ENCODE measurements at places on chromosomes 2 and 18.

- DNase-seq, result peak; percentile 59
Measured at GRCh38 chr2:120308038-120308910, 37.7 kb upstream of the INHBB start.

DNA sequence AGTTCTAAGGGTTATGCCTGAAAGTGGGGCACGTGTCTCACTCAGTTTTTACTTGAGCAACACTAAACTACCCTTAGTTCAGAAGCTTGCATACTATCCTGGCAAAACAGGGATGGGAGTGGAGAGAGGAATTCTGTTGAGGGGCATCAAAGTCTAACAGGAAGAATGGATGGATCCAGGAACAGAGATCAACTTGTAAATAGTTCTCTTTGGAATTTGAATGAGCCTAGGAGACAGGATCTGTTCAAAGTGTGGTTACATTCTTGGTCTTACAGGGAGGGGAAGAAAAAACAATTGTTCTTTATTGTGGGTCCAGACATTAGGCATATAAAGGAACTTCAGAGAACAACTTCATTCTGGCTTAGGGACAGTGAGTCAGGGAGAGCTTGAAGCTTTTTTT, 560.2 kb downstream of the CNTNAP5 start:
- DNase-seq, result no peak

GRCh38 chr2:64114063-64114911, 29.9 kb downstream of the PELI1 start:
- DNase-seq, result no peak

DNA sequence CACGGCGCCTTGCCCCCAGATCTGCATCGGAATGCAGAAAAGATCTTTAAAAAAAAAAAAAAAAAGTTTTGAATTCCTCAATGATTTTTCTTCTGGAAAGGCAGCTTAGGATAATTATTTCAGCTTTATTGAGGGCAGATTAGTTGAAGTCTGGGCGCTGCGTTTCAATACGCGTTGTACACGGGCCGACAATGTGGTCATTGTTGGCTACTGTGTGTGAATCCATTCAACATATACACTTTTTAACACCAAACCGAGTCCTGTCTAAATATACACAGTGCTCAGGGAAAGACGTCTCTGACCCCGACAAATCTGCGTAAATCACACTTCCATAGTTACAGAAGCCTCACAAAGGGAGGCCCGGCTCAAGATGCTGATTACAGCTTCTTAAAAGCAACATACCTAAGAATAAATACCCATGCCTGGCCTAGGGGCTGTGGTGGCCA, 1.4 kb upstream of the SIX3 start:
- peak; percentile 25 for DNase-seq

- DNase-seq, result no peak
Measured at GRCh38 chr2:223123855-223124610, 72.0 kb downstream of the KCNE4 start.

DNA sequence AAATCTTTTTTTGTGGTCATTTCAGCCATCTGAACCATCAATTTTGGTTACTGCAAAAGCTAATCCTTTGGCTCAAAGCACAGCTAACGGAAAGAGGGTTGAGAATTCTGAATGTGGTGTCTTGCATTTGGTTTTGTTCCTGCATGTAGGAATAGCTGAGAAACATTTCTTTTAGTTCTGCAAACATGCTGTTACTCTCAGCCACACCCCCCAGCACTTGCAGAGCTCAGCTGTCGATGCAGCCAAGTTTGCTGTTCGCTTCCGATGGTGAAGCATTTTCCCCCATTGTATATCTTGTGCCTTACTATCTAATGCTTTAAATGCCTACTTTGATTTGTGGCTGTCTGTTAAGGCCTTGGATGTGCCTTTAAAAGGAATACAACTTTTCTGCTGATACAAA, 294.9 kb upstream of the FANCL start:
- no peak for DNase-seq

DNA sequence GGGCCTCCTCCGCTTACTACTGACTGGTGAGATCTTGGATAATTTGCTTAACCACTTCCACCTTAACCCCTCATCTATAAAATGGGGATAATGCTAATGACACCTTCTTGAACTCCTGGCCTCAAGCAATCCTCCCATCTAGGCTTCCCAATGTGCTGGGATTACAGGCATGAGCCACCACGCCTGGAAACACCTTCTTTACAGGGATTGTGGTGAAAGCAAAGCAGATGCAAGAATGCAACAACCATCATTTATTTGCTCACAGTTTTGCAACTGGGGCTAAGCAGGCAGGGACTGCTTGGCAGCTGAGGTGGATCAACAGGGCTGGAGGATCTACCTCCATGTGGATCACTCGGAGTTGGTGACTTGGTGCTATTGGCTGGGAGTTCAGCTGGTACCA, 76.2 kb upstream of the ZNF532 start:
- DNase-seq, result no peak

DNA sequence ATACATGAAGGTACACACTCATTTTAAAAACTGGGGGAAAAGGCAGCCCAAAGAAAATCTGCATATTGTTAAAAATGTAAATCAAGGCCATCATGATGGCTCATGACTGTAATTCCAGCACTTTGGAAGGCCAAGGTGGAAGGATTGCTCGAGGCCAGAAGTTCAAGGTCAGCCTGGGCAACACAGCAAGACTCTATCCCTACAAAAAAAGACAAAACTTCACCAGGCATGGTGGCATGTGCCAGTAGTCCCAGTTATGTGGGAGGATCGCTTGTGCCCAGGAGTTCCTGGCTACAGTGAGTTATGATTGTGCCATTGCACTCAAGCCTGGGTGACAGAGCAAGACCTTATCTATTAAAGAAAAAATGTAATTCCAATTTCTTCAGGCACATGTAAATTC, 34.6 kb upstream of the TMEM247 start:
- no peak for DNase-seq

GRCh38 chr2:224381521-224382279, 20.2 kb downstream of the FAM124B start:
- no peak for DNase-seq

- DNase-seq, result no peak
Measured at GRCh38 chr2:67560771-67561456, 163.8 kb downstream of the ETAA1 start.

GRCh38 chr2:239146741-239147181, 254.1 kb downstream of the HDAC4 start:
- no peak for DNase-seq

GRCh38 chr2:168495524-168495923, 39.5 kb downstream of the CERS6 start:
- DNase-seq, result no peak

DNA sequence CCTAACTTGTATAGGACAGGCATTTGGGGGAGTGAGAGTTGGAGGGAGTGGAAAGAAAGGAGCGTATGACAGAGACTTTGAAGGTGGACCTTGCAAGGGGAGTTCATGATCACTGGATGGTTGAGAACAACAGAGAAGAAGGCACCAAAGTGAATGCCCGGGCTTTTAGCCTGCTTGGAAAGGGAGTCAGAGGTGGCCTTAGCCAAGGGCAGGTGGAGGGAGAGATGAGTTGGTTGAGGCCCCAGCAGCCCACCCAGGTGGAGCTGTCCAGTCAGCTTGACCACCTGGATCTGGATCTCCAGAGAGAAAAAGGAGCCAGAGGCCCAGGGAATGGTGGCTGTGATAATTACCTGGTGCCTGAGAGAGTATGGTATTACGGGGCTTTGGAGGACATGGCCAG, 73.6 kb downstream of the COA5 start:
- no peak for DNase-seq

GRCh38 chr2:85811180-85812093, 57.6 kb downstream of the ATOH8 start:
- DNase-seq, result no peak

DNA sequence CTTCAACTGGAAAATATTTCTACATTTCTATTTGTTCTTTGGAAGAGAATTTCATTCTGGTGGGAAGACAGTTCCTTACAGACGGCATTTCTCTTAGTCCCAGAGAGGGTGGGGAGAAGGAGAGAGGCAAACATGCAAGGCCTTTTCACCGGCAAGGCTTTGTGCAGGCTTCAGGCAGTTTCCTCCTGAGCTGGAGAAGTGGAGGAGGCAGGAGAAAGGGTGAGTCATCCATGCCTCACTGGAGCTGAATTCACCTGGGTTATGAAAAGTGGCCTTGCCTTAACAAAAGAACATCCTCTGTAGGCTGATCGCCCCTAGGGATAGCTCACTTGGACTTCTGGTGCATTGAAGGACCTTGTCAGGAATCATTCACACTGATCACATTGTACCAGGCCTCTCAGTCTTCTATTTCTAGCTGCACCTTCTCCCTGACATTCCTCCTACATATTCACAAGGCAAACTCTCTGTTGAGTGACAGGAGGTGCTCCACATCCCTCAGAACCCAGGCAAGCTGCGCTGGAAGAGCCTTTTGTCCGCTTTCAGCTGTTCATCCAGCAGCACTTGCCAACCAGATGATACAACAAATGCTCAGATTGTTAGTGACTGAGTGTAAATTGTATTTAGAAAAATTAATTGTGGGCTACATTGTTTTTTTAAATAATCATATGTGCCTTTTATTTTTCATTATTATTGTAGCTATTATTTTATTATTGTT, 796.1 kb downstream of the DCDC2C start:
- no peak for DNase-seq

GRCh38 chr18:55073116-55073515, 113.9 kb upstream of the CCDC68 start:
- DNase-seq, result no peak

DNA sequence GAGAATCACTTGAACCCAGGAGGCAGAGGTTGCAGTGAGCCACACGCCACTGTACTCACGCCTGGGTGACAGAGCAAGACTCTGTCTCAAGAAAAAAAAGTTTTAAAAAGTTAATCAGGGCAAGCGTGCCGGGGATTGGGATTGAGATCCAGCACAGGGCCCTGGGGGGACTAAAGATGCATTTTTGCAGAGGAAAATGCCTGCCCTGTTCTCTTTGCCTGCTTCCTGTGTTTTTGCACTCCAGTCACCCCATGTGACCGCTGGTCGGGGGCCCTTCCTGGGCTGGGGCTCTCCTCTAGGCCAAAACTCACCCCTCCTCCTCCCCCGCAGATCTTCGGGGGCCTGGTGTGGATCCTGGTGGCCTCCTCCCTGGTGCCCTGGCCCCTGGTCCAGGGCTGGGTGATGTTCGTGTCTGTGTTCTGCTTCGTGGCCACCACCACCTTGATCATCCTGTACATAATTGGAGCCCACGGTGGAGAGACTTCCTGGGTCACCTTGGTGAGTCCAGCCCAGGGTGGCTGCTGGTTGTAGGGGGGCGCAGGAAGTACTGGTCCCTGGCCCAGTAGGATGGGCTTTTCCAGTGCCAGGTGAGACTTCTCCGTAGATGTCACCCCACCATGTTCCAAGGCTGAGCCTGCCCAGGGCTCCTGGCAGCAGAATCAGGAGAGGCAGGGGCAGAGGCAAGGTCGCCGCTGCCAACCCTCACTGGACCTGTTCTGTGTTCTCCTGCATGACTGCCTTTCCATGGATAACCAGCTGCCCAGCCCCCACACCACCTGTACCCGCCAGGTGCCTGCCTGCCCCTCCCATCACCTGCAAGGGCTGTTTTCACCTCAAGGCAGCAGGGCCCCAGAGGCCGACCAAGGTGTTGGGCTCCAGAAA, 22.4 kb downstream of the MAL start:
- DNase-seq, result peak; percentile 58

DNA sequence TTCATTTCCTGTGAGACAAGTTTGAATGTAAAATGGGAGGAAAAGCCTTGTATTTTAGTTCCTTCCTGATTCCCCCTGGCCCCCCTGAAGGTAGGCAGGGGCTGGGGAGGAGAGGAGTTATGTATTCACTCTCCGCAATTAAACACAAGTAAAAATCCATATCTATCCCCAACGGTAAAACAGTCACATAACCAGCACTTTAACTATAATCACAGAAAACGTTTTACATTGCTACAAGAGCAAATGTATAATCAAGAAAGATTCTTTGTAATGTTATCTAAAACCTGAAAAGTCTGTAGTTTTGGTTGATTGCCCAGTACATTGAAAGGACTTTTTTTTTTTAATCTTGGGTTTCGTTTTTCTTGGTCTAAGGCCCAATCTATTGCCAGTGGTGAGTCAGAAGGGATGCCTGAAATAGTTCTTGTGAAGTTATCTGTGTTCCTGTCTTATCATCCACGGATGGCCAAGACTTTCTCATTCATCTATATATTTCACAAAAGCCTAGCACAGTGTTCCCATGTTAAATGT, 34.5 kb upstream of the CCNYL1 start:
- no peak for DNase-seq

GRCh38 chr2:130726614-130727180, 2.2 kb upstream of the GPR148 start:
- no peak for DNase-seq

- DNase-seq, result no peak
Measured at GRCh38 chr18:54239601-54240000, 15.1 kb upstream of the MBD2 start.

GRCh38 chr2:112958428-112959108, 19.2 kb upstream of the IL36G start:
- DNase-seq, result peak; percentile 66

- DNase-seq, result no peak
Measured at GRCh38 chr2:88082781-88083180, 15.2 kb downstream of the SMYD1 start.

GRCh38 chr2:134875309-134875708, 36.9 kb downstream of the ACMSD start:
- DNase-seq, result no peak

GRCh38 chr2:222671259-222672067, at the start of gene MOGAT1:
Gene MOGAT1 (plus strand): TSS chr2:222671658. CDS start chr2:222671786, 128 bp downstream.
- peak; percentile 63 for DNase-seq

DNA sequence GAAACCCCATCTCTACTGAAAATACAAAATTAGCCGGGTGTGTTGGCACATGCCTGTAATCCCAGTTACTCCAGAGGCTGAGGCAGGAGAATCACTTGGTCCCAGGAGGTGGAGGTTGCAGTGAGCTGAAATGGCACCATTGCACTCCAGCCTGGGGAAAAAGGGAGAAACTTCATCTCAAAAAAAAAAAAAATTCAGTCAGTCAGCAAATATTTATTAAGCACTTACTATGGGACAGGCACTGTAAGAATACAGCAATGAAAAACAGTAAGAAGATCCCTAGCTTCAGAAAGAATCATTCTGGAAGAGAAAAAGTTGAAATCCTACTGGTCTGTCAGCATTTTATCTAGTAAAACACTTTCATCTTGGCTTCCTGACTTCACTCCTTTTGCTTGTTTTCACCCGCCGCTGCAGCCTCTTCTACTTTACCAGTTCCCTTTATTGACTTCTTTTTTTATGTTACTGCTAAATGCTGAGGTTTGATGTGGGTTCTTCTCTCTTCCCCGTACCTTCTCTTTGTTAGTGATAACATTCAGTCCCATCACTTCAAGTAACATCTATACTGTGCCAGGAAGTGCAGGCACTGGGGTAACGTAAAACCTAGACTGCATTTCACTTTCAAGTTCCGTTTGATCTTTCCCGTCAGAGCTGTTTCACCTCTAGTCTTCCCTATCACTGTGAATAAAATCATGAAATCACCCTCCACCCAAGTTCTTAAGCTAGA, 10.8 kb upstream of the TAF4B start:
- peak; percentile 66 for DNase-seq

GRCh38 chr2:167147271-167147941, 259.1 kb downstream of the XIRP2 start:
- DNase-seq, result no peak

DNA sequence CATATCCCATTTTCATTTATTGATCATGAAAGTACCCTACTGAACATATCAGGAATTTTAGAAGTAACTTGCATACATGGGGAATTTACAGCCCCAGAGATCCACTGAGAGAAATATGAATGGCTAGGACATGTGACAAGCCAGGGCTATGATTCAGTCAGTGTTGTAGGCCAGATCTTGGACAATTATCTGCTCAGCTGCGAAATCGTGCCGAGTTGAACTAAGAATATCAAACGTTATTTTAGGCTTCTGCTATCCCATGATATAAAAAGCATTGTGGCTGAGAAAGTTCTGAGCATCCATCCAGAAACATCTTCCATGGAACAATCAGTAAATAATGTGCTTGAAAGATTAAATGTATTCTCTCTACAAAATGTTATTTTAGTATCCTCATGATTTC, 85.7 kb upstream of the UNC80 start:
- DNase-seq, result no peak
